Immature natural killer cell (primary cell): ENCODE measurements at places on chromosomes 3 and 15.

DNA sequence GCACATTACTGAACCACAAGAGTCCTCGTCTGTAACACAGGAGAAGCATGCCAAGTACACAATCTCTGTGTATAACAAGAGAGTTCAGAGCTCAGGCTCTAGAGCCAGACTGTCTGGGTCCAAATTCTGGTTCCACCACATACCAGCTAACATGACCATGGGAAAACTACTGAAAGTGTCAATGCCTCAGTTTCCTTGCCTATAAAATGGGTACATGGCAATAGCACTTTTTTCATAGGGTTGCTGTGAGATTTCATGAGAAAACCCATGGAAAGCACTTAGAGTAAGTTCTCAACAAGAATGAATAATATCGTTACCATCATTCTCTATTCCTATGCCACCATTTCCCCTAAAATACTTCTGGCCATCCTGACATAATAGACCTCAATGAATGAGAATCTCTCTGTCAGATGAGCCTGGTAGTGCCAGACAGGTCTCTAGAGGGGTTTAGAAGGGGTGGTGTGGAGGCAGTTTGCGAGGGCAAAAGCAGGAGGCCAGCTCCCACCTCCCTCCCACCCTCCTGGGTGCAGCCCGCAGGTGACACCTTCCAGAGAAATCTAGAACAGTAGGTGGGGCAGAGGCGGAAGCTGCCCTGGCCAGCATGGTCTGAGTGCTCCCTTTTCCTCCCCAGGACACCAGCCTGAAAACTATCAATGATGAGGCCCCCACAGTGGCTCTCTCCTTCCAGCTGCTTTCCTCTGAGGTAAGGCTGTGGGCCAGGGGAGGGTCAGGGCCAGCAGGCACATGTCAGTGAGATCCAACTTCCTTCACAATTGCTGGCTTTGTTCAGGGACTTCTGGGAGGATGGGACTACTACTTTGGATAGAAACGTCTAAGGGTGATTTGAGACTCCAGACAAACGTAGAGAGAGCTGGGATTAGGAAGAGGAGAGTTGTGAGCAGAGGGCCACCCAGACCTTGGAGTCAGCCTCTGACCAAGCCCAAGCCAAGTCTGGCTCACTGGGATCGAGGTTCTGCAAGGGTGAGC lies 45.3 kb downstream of the CCDC33 start:
- no peak for DNase-seq

DNA sequence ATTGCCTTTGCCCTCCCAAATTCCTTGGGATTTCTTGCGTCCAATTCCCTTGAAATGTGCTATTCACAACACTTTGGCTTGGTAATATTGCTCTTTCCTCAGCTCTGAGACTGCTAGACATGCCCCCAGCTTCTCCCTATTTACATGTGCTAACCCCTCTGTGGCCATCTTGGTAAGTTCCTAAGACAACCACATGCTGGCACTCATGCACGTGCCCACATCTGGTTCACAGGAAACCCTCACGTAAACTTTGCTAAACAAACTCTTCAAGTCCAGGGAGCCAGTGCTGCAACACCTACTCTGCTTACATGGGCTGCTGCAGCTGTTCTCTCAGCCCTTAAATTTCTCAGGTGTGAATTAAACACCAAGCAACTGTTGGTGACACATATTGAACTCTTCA lies 121.8 kb downstream of the ADAMTSL3 start:
- no peak for DNase-seq

GRCh38 chr15:67776600-67776999 lies 48.7 kb upstream of the SKOR1 start:
- DNase-seq, result no peak

DNA sequence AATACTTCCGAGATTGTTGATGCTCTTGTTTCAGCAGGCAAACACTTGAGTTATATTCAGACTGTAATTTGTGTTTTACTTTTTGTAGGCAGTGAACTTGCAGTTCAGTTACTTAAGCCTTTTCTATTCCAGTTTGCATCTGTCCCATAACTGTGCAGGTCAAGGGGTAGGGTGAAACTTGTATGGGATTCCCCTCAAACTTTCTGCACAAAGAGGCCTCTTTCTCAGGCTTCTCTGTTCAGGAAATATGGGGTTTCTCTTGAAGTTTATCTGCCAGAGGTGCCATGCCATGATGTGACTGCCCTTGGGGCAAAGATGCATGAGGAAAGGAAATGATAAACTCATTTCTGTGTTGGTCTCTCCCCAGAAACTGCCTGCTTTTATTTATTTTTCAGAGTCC lies 66.7 kb downstream of the SLC24A1 start:
- DNase-seq, result no peak

- no peak for DNase-seq
Measured at GRCh38 chr3:15953841-15954240, 156.1 kb upstream of the ANKRD28 start.

- no peak for DNase-seq
Measured at GRCh38 chr3:105862217-105862616, 6.6 kb downstream of the CBLB start.
